Right kidney (tissue), 9 donors: ENCODE measurements at places on chromosomes 5 and 9.

- DNase-seq, result no peak
These were observed 288.1 kb downstream of the ARL15 start for GRCh38 chr5:54022223-54022622.

DNA sequence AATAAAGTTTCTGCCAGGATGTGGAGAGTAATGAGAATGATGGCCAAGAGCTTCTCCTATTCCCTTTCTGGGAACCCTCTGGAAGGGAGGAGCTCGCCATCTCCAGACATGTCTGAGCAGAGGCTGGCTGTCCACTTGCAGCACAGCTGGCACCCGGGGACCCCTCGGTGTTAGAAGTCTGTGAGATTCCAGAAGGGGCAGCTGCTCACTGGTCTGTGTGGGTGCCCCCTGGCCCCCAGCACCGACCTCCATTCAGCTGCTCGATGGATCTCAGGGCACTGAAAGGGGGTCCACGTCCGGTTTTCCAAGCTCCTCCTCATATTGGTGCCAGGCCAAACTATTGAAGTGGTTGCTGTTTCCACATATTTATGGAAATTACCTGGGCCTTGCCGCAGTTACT is 3.6 kb upstream of the FAM163B start:
- no peak for DNase-seq

GRCh38 chr9:136081113-136081825 is 13.8 kb downstream of the NACC2 start:
- peak; percentile 19 for DNase-seq

- peak; percentile 7 for DNase-seq
These were observed 4.1 kb downstream of the FBXW11 start for GRCh38 chr5:172002310-172002709.

DNA sequence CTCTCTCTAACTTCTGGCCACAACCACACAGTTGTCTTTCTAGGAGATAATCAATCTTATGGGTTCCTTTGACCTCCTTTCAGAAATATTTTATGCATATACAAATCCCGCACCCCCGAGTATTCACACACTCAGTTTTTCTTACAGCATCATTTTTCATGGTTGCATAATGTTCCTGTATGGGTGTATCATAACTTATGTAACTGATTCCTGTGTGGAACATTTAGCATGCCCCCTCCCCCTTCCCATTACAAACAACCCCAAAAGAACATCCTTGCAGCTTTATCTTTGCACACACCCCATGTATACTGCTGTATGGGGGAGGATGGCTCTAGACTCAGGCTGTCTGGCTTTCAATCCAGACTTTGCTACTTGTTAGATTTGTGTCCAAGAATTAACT is 93.8 kb downstream of the PSD2 start:
- DNase-seq, result no peak

DNA sequence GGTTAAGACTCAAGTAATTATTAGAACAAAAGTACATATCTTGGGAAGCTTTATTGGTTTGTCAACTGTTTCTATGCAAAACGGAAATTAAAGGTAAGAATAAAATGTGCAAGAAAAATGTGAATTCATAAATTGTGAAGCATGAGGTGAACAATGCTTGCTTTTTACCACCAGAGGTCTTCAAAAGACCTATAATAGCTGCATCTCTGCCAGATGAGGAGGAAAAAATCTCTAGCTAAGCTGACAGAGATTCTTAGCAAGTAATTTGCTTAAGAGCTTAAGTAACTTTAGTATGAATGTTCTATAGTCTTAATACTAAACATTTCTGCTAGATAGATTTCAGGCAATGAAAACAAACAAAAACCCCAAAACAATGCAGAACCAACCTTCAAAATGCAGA is 54.1 kb downstream of the MRPS30 start:
- DNase-seq, result no peak

GRCh38 chr5:32092938-32093812 is 80.9 kb downstream of the GOLPH3 start:
- peak; percentile 42 for DNase-seq

GRCh38 chr5:97297063-97297703 is 114.1 kb upstream of the RIOK2 start:
- DNase-seq, result peak; percentile 15
